Astrocyte of the spinal cord (primary cell): ENCODE measurements at places on chromosomes 2 and 18.

DNA sequence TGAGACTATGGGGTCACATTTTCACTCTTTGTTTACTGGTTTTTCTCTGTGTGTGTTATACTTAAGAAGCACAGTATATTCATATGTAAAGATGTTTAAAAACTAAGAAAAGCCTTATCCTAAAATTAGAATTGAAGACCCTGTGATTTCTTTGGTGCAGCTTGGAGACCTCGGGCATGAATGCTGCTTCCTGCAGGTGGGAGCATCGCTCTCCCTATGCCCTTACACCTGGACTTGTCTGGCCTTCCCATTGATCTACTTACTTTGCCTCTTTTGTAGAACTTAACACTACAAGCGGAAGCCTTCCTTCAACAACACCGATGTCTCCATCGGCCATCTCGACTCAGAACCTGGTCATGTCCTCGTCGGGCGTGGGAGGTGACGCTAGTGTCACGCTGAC, 114.5 kb downstream of the ZNF236 start:
- no peak for DNase-seq

DNA sequence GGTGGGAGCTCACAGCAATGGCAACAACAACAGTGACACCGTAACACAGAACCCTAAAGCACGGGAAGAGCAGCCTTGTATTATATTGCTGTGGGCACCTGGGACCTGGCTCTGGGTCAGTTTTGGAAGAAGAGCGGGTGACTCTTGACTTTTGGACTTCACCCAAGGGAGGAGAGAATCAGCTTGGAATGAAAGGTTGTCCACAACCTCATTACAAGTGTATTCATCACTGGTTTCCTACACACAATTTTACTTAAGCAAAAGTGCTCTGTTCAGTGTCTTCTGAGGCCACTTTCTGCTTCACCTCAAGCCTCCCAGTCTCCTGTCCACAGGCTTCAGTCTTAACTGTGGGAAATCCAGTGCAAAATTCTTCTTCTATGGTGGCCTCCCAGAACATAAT, 263.8 kb downstream of the KCNE4 start:
- DNase-seq, result peak; percentile 54

- no peak for DNase-seq
These were observed 15.5 kb upstream of the SPATA3 start for GRCh38 chr2:230980468-230980867.

GRCh38 chr18:10271481-10271880, 183.0 kb upstream of the APCDD1 start:
- DNase-seq, result no peak
